A549 treated with CORT108297 at 1 μM for 4 hours (cell line): ENCODE measurements at places on chromosomes 1 and 21. TPM values are rescaled to one million over a fixed set of nuclear protein-coding genes. Genes with fewer than 3 reads are reported as not detected.

Gene TMEM125
- total RNA-seq, result 0.09 TPM in 1 of 5 replicates, not detected in the others

Gene ANXA9
- 0.63 to 1.1 TPM (median 0.85 TPM) in 5 replicates for total RNA-seq

Gene LIN28A
- 0.03 TPM in 1 of 5 replicates, not detected in the others for total RNA-seq

Gene CENPL
- 11.8 to 12.7 TPM (median 12.5 TPM) in 5 replicates for total RNA-seq

Gene SPATA17
- total RNA-seq, result 2.0 to 2.8 TPM (median 2.7 TPM) in 5 replicates

Gene TMEM240
- total RNA-seq, result 0.37 to 0.80 TPM (median 0.47 TPM) in 5 replicates

Gene NBPF9
- 12.8 to 15.7 TPM (median 14.8 TPM) in 5 replicates for total RNA-seq

Gene COPA
- total RNA-seq, result 79.1 to 100 TPM (median 84.0 TPM) in 5 replicates

Gene CRYAA
- 0.18 TPM in 1 of 5 replicates, not detected in the others for total RNA-seq

Gene RNU1-1
- 11.7 TPM in 1 of 5 replicates, not detected in the others for total RNA-seq
